ENCODE measurements at places on chromosomes 6 and 20. TPM values are rescaled to one million over a fixed set of nuclear protein-coding genes. Genes with fewer than 3 reads are reported as not detected.

JAG1 gene
- 60.1 TPM for total RNA-seq

RIPPLY2 gene
- total RNA-seq: not detected

KHDC1L gene
- not detected for total RNA-seq

RRBP1 gene
- 138 TPM for total RNA-seq

CRIP3 gene
- 0.95 TPM for total RNA-seq

TRIM31 gene
- 0.62 TPM for total RNA-seq

AVP gene
- total RNA-seq: not detected

DNA sequence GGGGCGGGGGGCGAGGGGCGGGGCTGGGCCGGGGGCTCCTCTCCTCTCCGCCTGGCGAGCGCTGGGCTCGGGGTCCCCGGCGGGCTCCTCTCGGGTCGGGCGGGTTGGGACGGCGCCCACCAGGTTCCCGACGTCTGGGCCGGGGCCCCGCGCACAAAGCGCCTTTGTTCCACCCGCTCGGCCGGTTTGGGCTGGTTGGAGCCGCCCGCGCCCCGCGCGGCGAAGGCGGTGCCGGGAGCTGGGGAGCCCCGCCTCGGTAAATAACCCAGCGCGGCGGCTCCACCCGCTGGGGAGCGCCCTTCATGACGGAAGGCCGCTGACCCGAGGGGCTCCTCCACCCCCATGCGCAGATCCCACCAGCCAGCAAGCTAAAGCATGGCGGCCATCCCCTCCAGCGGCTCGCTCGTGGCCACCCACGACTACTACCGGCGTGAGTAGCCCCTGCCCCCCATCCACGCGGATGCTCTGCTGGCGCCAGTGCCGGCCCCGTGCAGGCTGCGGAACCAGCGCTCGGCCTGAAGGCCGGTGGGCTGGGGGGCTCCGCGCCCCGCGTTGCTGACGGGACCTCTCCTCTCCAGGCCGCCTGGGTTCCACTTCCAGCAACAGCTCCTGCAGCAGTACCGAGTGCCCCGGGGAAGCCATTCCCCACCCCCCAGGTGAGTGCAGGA lies 503 bp downstream of the PPDPF start:
- DNase-seq: peak; percentile 87

DNA sequence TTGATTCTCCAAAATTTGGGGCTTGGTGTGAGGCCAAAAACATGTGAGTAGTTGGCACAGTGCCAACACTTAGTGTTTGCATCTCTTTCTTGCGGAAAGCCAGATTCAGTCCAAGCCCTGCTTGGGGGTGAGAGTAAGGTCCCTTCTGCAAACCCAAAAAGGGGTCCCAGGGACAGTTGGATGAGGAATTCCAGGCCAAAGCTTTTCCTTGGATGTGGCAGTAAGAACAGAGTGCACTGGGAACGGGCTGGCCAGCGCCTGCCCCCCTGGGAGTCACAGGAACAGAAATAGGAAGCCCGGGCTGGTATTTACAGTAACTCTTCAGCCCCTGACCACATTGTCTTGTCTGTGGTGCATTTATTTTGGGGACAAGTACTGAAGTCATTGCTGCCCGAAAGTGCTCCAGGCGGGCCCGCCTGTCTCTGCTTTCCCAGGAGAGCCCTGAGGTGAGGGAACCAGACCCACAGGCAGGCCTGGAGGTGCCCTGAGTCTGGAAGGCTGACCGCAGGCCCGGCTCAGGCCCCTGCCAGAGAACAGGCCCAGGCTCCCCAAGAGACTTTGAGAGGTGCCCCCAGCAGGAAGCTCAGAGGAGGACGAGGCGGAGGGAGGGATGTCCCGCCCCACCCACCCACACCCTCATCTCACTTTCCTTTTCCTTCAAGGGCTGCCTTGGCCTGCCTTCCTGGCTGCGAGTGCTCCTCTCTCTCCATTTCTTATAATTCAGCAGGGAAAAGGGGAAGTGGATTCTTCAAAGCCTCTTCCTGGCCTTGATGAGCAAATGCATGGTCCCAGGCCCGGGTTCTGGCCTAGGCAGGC lies 218.4 kb downstream of the MAFB start:
- peak; percentile 48 for DNase-seq

- no peak for DNase-seq
Observed at GRCh38 chr6:72553531-72554511, 68.0 kb upstream of the KCNQ5 start.

DNA sequence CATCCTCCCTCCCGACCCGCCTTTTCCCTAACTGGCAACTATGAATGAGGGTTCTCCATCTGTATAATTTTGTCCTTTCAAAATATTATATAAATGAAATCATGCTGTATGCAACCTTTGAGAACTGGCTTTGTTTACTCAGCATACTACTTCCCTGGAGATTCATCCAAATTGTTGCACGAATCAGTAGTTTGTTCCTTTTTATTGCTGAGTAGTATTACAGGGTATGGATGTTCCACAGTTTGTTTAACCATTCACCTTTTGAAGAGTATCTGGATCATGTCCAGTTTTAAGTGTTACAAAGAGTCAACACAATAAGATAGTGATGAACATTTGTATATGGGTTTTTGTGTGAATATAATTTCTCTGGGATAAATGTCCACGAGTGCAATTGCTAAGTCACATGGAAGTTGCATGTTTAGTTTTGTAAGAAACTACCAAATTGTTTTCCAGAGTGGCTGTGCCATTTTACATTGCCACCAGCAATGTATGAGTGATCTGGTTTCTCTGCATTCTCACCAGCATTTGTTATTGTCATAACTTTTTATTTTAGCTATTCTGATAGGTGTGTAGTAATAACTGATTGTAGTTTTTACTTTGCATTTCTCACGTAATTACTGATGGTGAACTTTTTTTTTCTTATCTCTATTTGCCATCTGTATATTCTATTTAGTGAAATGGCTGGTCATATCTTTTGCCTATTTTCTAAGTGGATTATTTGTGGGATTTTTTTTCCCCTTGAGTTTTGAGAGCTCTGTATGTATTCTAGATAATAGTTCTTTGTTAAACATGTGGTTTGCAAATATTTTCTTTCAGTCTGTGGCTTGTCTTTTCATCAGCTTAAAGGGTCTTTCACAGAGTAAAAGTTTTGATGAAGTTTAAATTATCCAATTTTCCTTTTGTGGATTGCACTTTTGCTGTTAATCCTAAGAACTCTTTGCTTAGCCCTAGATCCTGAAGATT lies 14.4 kb upstream of the RNF24 start:
- DNase-seq: no peak

DNA sequence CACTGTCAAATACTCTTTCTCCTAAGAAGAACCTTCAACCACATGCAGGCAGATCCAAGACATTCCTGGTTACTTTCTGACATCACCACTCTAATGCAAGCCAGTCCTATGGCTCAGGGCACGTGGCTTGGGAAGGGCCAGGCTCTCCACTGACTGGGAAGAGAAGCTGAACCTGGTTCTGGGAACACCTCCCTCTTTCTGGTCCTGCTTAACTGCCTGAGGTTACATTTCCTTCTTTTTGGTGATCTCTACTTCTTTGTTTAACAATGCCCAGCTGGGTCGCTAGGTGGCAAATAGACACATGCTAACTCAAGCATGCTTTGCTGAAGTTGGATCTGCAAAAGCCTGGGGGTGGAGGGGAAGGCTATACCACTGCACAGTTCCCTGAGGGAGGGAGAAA lies 249.8 kb downstream of the GMDS start:
- no peak for DNase-seq

GRCh38 chr6:34052918-34053608 lies 92.8 kb downstream of the GRM4 start:
- DNase-seq: no peak

- DNase-seq: no peak
Observed at GRCh38 chr6:107105511-107106116, 9.7 kb downstream of the BEND3 start.

DNA sequence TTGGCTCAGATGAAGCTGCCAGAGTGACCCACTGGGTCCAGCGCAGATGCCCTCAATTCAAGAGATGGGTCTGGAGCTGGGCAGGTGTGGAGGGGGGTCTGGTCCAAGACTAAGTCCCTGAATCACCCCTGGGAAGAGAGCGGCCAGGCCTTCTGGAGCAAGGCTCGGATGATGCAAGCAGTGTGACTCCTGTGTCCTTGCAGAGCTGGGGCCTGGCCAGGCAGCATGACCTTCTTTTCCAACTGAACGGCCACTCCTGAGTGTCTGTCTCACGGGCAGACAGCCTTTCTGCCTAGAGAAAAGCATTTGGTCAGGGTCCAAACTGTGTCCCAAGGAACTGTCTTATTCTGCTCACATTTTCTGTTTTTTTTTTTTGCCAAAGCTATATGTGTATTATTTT lies 42.6 kb upstream of the FNDC1 start:
- no peak for DNase-seq

GRCh38 chr6:9810286-9810685 lies 604.6 kb downstream of the TFAP2A start:
- no peak for DNase-seq

DNA sequence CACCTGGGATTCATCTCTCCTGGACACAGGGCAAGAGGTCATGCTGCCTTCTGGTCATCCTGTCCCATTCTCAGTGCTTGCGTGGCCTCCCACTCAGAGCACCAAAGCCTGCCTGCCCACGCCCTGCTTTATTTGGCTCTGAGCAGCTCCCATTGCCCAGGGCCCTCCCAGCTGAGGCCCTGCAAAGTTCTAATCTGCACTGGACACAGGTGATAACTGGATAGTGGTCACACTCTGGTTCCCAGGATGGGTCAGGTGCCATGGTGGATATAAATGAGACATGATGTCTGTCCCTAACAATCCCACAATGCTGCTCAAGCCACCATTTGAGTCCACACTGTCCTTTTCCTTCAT lies 39.5 kb downstream of the CPXM1 start:
- DNase-seq: peak; percentile 24

- DNase-seq: no peak
Observed at GRCh38 chr6:3707024-3707423, 44.5 kb downstream of the PXDC1 start.

Data from lower lobe of right lung (tissue), 2 donors.